ENCODE measurements at places on chromosomes 1 and 21. TPM values are rescaled to one million over a fixed set of nuclear protein-coding genes. Genes with fewer than 3 reads are reported as not detected.

DNA sequence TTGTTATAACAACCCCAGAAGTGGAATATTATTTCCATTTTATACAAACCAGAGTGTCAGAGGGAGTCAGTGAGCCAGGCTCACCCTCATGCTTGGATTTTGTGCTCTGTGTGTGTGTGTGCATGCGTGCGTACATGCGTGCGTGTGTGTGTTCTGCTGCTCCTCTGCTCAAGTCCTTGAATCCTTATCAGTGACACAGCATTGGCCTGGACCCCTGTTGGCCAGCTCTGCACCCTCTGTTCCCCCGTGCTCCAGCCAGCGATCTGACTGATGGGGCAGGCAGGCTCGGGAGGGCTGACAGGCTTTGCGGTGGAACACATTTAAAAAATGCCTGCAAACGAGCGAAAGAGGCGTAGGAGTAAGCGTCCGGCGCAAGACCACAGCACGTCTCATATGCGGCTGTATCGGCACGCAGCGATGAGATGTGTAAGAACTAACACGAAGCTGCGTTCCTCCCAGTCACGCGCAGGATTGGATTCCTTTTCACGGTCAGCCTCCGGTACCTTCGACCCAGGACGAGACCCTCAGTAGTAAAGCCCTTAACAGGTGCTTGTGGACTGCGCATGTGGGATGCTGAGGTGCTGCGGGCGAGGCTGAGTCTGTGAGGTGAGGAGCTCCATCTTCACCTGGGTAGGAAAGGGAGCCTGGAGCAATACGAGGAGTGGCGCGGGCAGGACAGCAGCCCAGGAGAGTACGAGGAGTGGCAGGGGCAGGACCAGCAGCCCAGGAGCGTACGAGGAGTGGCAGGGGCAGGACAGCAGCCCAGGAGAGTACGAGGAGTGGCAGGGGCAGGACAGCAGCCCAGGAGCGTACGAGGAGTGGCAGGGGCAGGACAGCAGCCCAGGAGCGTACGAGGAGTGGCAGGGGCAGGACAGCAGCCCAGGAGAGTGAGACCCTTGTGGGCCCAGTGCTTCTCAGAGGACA lies 130.9 kb downstream of the GALNT2 start:
- no peak for DNase-seq

Gene PROX1
- not detected for polyA plus RNA-seq

GRCh38 chr1:109751531-109752260 lies 10.9 kb upstream of the GSTM3 start:
- no peak for DNase-seq

GRCh38 chr1:86756062-86756406 lies 51.7 kb downstream of the SH3GLB1 start:
- DNase-seq = no peak

GRCh38 chr1:200619894-200620272 lies 668 bp downstream of the KIF14 start:
- DNase-seq = no peak

- DNase-seq = no peak
Measured at GRCh38 chr1:150383631-150384324, 19.8 kb downstream of the RPRD2 start.
